ENCODE measurements at places on chromosomes 7 and 10.

- DNase-seq, result no peak
Measured at GRCh38 chr7:71313553-71313952, 181.6 kb downstream of the GALNT17 start.

GRCh38 chr7:150317748-150318444 lies 5.3 kb upstream of the LRRC61 start:
- DNase-seq, result no peak

GRCh38 chr7:155414547-155415492 lies 43.1 kb upstream of the EN2 start:
- DNase-seq, result no peak

DNA sequence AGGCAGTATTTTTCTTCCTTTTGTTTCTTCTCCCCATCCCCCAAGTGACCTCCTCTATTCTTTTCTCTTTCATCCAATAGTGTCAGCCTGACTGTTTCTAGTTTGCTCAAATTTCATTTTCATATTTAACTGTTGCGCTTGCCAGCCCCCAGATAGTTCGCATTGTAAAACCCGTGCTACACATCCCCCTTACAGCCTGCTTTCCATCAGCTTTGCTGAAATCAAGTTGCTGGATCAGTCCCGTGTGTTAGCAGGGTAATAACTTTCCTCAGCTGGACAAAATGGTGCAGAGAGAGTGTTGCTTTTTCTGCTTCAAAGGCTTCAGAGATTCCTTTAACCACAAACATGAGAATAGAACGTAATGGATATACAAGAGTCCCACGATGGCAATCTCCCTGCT lies 180.6 kb upstream of the NPVF start:
- DNase-seq, result no peak

- DNase-seq, result no peak
Measured at GRCh38 chr10:34732926-34733325, 82.2 kb downstream of the PARD3 start.

DNA sequence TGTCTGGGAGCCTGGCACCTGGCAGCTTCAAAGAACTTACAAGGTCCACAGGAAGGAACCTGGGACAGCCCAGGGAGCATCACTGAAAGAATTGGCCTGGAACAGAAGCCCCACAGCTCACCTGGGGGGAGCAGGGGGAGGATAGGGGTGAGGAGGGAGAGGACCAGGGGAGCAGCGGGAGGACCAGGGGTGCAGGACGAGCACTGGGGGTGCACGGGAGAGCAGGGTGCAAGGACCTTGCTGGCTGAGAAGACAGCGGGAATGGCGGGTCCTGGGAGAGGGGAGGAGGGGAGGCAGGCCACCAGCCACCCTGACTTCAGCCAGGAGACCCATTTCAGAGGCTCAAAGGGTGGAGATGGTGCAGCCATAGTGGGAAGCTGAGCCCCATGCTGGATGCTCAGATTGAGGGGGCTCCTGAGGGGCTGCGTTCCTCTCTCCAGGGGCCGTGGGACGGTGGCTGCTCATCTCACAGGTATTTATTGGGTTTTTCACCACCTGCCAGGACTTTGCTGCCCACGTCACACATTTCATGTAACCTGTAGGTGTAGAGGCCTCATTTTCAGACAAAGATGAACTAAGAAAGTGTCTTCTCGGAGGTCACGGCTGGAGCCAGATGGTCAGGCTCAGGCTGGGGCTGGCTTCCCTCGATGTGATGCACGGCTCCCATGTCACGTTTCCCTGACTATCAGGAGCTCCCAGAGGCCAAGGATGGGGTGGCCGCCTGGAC lies 110.1 kb downstream of the WDR37 start:
- no peak for DNase-seq

GRCh38 chr10:1739751-1740150 lies 2.4 kb upstream of the ADARB2 start:
- DNase-seq, result no peak

- no peak for DNase-seq
Measured at GRCh38 chr10:22850541-22850940, 77.3 kb upstream of the ARMC3 start.

DNA sequence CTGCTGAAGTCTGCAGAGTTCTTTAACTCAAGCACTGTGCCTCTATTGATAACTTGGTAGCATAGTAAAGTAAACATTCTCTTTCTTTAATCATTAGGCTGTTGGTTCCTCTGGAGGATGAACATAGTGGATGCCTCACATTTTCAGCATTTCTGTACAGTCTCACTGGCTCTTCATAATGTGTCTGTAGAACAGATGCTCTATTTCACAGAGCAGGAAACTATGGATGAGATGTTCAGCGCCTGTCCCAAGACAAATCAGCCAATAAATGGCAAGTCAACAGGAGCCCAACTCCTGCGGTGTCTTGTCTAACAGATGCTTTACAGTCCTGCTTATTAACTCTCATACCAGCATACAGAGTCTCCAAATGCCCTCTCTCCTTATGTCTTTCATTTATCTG lies 36.5 kb downstream of the NRBF2 start:
- DNase-seq, result no peak

GRCh38 chr7:113404245-113404644 lies 285.9 kb upstream of the SMIM30 start:
- DNase-seq, result no peak

DNA sequence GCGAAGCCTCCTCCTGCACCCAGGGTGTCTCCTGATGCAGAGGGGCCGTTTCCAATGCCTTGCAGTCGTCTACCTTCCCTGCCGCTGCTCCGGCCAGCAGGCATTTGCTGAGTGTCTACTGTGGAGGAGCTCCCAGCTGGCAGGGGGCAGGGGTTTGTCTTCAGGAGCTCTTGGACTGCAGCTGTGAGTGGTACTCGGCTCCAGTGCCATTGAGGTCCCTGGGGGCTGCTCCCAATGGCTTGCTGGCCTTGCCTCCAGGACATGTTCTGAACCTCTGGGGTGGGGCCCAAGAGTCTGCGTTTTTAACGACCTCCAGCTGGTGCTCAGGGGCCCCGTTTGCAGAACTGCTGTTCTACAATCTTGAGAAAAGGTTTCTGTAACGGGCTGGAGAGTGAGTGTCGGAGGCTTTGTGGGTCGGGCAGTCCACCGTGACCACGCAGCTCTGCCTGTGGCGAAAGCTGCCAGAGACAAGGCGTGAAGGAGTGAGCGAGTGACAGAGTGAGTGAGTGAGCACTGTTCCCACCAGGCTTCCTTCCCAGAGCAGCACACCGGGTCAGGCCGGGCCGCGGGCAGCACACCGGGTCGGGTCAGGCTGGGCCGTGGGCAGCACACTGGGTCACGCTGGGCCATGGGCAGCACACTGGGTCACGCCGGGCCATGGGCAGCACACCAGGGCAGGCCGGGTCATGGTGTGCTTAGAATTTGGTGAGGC lies 520.2 kb downstream of the PTPRN2 start:
- no peak for DNase-seq

DNA sequence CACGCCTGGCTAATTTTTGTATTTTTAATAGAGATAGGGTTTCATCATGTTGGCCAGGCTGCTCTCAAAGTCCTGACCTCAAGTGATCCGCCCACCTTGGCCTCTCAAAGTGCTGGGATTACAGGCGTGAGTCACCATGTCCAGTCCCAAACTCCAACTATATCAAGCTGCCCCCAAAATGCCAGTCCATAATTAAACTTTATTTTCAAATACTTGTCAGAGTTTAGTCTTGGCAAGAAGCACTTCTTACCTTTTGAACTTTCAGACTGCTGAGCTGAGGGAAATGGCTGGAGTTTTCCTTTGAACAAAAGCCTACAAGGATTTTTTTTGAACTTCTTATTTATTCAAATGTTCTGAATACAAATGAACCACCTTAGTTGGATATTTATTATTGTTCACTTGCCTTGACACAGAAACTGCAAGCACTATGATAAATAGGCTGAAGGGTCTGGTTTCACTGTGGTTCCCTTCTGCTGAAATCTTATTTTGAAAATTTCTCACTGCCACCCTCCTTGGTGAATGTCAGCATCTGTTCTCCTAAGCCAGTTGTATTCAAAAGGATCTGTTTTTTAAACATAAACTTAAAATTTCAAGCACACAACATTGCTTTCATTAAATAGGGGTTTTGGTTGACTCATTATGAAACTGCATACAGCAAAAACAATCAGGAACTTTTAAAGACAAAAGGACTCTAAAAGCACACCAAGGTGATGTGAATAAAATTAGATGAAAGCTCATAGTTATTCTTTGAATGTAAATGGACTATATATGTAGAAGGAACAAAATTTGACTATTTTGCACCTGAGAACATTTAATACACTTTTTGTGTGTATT lies 101.7 kb upstream of the SLC26A5 start:
- DNase-seq, result no peak

- DNase-seq, result no peak
Measured at GRCh38 chr10:78849115-78849514, 219.7 kb upstream of the ZMIZ1 start.

GRCh38 chr7:30984359-30985107 lies 20.8 kb downstream of the GHRHR start:
- no peak for DNase-seq

DNA sequence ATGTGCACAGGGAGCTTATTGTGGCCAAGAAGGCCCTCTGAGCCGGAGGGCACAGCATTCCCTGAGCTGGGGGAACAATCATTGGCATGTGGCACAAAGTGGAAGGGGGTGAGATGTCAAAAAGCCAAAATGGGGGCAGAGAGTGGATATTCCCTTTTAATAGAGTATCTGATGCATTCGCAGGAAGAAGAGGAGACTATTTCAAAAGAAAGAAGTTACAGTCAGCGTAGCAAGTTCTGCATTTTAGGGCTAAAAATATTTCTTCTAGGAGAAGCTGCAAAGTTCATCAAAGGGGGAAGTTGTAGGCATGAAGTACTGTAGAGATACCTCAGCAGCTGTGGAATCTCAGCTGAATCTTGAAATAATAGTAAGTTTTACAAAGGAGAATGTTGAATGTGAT lies 136.0 kb upstream of the WDR11 start:
- no peak for DNase-seq

DNA sequence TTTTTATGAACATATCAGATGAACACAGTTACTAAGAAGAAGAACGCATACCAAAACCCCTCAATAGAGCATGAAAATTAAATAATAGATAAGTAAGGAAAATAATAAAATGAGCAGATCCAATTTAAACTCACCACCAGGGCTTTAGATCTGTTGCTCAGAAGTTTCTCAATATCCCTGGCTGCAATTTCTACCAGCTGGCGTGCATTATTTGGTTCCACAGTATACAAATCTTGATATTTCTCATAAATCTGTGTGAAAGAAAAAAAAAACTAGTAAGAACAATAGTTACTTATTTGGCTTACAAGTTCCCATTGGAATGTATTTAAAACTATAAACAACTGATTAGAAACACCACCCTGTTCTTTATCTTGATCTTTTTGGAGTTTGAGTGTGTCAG lies 108.6 kb downstream of the CACNA2D1 start:
- DNase-seq, result no peak

- no peak for DNase-seq
Measured at GRCh38 chr7:128899392-128899791, 11.1 kb downstream of the KCP start.

GRCh38 chr7:156607332-156608172 lies 33.0 kb upstream of the RNF32 start:
- peak; percentile 60 for DNase-seq

GRCh38 chr7:11620406-11621253 lies 211.4 kb downstream of the THSD7A start:
- no peak for DNase-seq

DNA sequence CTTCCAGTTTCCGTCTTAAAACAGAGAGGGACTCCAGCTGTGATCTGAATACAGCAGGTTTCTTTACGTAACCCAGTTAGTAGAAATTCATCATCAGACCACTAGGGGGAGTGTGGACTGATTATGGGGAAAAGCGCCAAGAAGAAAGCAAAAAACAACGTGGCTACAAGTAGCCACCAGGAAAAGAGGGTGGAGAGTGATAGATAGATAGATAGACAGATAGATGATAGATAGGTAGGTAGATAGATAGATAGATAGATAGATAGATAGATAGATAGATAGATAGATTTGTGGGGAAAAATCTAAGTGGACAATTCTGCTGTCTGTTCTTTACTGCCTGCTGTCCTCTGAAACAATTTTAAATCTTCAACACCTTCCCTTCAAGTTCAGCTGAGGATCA lies 12.7 kb upstream of the AKR1B10 start:
- DNase-seq, result no peak

DNA sequence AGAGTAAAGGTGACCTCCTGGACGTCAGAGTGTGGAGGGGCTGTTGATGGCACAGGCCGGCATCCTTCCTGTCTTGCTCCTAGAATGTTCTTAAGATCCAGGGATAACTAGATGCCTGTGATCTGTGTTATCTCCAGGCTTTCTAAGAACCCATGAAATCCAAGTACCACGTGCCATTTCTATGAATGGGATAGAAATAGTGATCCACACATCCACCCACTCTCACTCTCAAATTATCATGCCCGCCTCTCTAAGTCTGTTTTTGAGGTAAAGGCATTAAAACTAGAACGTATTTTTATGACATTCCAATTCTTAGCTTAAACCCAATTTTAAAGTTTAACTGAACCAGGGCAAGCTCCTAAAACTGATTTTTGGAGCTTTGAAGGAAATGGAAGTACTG lies 622.5 kb downstream of the PARD3 start:
- DNase-seq, result no peak

DNA sequence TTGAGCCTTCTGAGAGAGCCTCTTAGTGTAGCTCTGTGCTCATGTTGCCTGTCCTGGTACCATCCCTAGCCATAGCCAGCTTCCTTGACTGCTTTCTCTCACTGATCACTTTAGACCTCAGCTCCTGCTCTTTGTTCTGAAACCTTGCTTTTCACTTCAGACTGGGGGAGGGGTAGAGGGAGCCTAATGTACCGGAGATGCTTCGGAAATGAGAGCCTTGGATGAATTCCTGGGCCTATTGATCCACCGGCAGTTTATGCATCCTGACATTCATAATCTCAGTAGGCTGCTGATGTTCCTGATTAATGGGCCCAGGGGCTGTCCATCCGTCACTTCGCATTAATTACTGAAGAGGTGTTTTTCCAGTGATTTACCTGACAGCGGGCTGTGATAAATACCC lies 38.8 kb downstream of the R3HCC1L start:
- DNase-seq, result no peak

- DNase-seq, result no peak
Measured at GRCh38 chr7:158406364-158406763, 181.3 kb downstream of the PTPRN2 start.

GRCh38 chr10:11359869-11360268 lies 251.6 kb downstream of the USP6NL start:
- no peak for DNase-seq

- DNase-seq, result no peak
Measured at GRCh38 chr7:41203542-41203941, 499.3 kb downstream of the INHBA start.

DNA sequence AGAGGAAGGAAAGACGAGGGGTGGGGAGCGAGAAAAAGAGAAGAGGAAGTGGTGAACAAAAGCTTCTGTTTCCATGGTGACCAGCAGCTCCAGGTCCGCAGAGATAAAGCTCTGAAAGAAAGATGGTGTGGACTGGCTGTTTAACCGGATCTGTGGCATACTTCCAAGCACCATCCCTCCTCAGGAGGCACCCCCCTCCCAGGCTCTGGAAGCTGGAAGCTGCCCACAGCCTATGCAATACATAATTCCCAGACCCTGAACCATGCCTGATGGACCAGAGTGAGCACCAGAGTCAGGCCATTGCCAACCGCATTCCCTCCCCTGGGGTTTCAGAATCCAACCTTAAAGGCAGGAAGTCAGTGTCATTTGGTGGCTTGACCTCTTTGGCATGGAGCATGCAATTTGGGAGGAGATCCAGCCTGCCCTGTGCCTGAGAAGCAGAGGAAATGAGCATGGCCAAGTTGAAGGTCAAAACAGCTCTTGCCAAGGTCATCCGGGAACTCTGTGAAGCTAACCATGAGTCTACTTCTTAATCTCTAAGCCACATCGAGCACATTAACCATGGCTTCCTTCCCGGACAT lies 22.2 kb upstream of the CPXM2 start:
- no peak for DNase-seq

GRCh38 chr7:101602082-101602481 lies 27.0 kb downstream of the MYL10 start:
- no peak for DNase-seq
